ENCODE measurements at places on chromosomes 1 and 21.

- peak; percentile 13 for DNase-seq
Measured at GRCh38 chr1:6037338-6037762, 8.3 kb upstream of the KCNAB2 start.

DNA sequence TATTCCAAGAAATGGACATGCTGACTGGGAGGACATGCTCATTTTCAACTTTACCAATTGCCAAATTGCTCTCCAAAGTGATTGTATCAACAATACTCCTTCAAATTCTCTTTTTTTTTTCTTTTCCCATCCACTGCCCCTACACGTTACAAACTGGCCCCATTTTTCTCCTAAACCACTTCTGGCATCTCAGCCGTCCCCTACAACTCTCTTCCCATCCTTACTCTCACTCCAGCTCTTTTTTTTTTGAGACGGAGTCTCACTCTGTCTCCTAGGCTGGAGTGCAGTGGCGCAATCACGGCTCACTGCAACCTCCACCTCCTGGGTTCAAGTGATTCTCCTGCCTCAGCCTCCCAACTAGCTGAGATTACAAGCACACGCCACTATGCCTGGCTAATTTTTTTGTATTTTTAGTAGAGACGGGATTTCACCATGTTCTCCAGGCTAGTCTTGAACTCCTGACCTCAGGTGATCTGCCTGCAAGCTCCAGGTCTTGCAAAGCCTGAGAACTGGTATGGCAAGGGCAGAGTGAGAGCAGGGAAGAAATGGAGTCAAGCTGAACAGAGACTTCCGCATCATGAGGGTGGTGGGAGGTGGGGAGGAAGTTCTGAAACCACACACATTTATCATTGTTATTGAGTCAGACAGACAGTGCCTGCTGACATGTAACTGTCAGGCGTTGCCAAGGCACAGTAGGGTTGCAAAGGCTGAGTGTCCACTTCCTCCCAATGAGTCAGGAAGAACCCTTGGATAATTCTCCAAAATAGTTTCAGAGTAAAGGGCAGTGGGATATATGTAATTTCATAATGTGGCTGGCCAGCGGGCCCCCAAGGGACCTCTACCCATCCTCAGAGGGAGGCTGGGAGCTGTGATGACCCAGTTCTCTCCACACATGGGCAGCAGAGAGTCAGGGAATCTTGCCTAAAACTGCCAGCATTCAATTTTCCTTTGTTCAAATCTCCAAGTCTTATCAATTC lies 17.4 kb downstream of the CELA3A start:
- peak; percentile 81 for DNase-seq

DNA sequence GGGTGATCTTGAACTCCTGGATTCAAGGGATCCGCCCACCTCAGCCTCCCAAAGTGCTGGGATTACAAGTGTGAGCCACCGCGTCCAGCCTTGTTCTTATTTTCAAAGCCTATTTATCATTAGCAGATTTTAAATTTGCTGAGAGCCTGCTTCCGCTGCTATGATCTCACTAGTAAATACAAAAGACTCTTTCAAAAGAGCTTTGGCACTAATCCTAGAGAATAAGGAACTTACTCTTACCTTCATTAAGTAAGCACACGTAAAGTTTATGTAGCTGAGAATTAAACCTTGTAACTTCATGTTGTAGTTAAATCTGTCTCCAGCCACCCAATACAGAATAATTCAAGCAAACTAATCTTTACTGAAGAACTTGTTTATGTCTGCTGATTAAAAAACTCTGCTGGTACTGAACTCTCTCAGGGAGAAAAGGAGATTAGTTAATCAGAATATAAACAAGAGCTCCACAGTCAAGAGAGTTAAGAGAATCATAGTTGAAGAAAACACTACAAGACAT lies 72.3 kb downstream of the RUSC1 start:
- peak; percentile 27 for DNase-seq

DNA sequence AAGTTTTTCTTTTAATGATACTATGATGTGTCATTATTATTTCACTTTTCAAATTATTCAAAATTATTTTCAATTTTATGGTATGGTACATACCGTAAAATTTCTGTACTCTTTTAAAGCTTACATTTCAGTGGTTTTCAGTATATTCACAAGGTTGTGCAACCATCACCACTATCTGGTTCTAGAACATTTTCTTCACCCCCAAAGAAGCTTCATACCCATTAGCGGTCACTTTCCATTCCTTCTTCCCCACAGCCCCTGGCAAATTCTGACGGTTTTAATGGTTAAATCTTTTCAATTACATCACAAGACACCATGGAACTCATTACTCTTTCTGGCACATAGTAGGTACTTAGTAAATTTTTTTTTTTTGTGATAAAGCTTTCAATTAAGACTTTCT lies 22.8 kb upstream of the ATP5PO start:
- no peak for DNase-seq

- DNase-seq = no peak
Measured at GRCh38 chr1:193309936-193310475, 123.6 kb upstream of the B3GALT2 start.

- no peak for DNase-seq
Measured at GRCh38 chr1:36588972-36589371, 106.3 kb upstream of the CSF3R start.

GRCh38 chr1:89552471-89553081 lies 27.9 kb downstream of the LRRC8B start:
- peak; percentile 14 for DNase-seq

- no peak for DNase-seq
Measured at GRCh38 chr1:217253985-217254384, 376.9 kb downstream of the GPATCH2 start.

- no peak for DNase-seq
Measured at GRCh38 chr1:200038981-200039848, 11.7 kb downstream of the NR5A2 start.

DNA sequence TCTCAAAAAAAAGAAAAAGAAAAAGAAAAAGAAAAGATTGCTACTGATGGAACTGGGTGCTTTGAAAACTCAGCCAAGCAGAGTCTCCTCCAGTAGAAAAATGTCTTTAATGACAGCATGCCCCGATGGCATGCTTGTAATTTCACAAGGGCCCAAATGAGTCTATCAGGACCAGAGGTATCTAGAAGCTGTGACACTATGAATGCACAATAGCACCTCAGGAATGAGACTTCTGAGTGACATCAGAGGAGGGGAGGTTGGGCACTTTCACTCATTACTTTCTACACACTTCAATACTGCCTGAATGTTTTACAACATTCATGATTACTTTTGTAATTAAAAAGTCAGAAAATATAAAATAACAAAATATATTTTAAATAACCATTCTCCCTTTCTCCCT lies 15.1 kb upstream of the CD58 start:
- no peak for DNase-seq

DNA sequence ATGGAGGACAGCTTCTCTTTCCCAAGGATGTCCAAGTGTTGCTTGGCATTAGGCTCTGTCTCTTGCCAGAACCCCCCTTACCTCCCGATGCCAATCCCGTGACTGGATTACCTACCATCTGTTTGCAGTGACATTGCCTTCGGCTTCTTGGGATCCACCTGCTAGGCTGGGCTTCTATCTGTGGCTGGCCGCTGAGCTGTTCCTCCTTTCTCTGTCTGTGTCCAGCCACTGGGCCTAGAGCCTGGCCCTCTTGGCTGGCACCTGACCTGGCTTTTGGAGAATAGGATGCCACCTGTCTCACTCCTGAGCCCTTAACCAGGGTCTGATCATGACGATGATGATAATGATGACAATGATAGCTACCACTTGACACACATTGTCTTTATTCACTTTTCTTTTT lies 41.6 kb upstream of the STUM start:
- no peak for DNase-seq

DNA sequence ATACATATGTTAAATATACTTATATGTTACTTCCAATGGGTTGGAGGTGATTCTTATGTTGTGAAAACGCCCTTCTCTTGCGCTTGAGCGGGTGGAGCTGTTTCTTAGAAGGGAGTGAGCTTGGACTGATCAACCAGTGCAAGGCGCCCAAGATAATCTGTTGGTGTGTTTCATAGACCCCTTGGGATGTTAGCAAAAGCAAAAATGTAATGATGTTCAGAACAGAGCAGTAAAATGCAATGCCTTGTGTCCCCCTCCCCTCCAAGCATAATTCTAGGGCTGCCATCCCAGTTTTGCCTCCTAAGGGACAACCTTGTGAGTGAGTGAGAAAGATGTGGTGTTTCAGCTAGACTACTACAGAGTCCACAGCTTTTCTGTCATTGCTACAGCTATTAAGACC lies 6.2 kb upstream of the CD34 start:
- no peak for DNase-seq

- no peak for DNase-seq
Measured at GRCh38 chr1:19728413-19729145, 63.9 kb downstream of the HTR6 start.

DNA sequence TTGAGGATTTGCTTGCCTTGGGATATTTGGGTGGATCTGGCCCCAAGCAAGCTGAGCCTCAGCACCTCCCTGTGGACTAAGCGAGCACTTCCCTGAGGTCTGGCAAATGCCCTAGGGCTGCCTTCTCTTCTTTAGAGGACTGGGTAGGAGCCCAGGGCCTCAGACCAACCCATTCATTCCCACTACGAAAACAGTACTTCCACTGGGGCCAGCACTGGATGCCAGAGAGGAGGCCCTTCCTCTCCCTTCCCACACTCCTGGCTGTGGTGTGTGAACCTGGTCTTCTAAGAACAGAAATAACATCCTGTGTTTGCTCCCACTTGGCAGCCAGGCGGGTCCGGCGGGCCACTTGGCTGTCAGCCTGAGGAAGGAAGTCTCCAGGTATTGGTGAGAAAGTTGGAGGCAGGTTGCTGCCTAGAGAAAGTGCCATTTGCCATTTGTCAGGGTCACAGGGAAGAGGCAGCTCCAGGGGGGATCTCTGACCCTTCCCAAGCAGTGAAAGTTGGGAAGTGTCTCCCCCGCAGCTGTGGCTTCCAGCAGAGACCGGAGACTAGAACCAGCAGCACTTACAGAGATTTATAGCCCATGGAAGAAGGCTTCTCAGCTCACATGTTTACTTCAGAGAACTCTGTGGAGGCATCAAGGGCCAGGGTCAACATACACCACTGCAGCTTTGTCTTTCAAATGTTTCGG lies 323.5 kb downstream of the SIPA1L2 start:
- DNase-seq = peak; percentile 34

DNA sequence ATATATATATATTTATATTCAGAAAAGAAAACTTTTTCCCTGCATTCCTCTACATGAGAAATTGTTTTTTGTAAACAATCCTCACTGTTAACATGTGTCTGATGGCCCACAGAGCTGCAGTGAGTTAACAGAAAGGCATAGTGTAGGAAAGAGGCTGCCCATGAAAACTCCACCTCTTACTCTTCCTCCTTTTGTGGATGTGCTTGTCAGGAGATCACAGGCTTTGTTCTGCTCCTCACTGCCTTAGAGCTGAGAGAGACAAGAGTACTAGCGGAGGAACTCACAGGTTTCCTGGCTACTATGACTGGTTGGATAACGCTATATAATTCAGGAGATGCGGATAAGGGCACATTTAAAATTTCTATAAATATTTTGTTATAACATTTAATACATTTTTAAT lies 200.6 kb downstream of the BRINP3 start:
- no peak for DNase-seq

DNA sequence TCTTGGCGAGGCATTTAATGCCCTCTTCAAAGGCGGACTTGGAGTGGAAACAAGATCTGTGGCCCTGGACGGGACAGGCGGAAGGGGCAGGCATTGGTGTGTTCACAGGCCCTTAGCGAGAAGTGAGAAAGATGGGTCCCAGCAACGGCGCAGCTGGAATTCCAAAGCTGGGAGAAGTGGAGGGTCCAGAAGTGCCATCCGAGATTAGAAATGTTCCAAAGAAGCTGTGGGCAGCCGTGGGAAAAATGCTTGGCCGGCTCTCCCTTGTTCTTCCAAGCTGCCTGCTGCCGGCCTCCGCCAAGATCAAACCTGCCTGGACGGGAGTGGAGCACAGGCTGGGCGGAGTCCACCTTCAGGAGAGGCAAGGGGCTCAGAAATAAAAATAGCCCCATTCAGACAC lies 69.4 kb upstream of the ACTRT2 start:
- no peak for DNase-seq

- no peak for DNase-seq
Measured at GRCh38 chr1:244843148-244843978, 7.9 kb downstream of the COX20 start.

GRCh38 chr1:230749150-230749549 lies 2.0 kb downstream of the CAPN9 start:
- DNase-seq = no peak

GRCh38 chr21:44874497-44875315 lies 1.2 kb upstream of the PTTG1IP start:
- DNase-seq = peak; percentile 67

GRCh38 chr21:26408511-26408910 lies 164.6 kb downstream of the CYYR1 start:
- DNase-seq = no peak

GRCh38 chr1:10152709-10153284 lies 57.6 kb upstream of the KIF1B start:
- DNase-seq = peak; percentile 58

- no peak for DNase-seq
Measured at GRCh38 chr21:44539991-44540666, at the start of gene KRTAP10-1. Gene KRTAP10-1 (minus strand): TSS chr21:44540195. CDS start chr21:44540150, 45 bp downstream.

DNA sequence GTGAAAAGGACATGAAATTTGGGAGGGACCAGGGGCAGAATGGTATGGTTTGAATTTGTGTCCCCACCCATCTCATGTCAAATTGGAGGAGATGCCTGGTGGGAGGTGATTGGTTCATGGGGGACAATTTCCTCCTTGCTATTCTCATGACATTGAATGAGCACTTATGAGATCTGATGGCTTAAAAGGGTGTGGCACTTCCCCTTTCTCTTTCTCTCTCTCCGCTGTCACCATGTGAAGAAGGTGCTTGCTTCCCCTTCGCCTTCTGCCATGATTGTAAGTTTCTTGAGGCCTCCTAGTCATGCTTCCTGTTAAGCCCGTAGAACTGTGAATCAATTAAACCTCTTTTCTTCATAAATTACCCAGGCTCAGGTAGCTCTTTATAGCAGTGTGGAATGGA lies 7.6 kb upstream of the GBP4 start:
- DNase-seq = no peak

- DNase-seq = no peak
Measured at GRCh38 chr1:2532485-2533160, 2.6 kb upstream of the HES5 start.

DNA sequence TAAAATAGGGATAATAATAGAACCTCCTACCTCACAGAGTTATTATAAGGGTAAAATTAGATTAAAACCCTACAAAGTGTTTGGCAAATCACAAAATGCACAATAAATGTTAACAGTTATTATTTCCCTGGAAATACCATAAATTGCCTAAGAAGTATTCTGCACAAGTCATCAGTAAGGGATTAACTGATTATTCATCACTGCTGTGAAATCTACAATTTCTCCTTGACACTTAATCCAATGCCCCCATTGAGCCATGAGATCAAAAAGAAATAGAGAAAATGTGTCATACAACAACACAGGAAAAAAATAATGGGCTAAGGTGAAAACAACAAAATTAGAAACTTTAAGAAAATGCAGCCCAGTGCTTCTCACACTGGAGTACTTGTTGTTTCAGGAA lies 6.7 kb upstream of the SEC16B start:
- no peak for DNase-seq

- no peak for DNase-seq
Measured at GRCh38 chr1:158731707-158732106, 11.2 kb upstream of the OR6K3 start.

Data from fibroblast of the aortic adventitia (primary cell).